ENCODE measurements at places on chromosomes 3 and 15.
A peak's percentile ranks its signal among the peaks of the same experiment; 100 is the strongest.

GRCh38 chr15:35958021-35958420 lies 412.1 kb upstream of the DPH6 start:
- DNase-seq = peak; percentile 84

DNA sequence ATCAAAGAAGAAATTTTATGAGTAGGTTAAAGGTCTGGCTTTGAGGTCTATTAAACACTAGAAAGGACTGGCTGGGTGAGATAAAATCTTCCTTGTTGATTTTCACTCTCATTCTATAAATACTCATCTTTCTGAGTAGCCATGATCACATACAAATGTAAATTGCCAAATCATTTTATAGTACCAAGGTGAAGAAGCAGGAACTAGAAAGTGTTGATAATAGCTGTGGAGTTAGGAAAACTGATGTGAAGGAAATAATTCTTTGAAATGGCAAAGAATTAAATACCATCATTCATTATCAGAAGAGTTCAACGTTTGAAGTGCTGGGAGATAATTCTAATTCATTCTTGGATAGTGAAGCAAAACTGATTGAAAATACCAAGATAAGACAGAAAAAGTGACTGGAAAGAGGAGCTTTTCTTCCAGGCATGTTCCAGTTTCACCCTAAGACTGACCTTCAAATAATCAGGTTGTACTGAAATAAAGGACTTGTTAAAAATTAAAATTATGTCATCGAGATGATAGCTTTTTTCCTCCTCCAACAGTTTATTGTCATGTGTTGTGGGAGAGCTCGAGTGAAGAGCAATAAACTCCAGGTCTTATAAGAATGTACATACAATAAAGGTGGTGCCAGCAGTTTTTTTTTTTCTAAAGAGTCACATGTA lies 17.4 kb downstream of the THBS1 start:
- DNase-seq = no peak

- DNase-seq = no peak
These were observed 51.6 kb upstream of the HEG1 start for GRCh38 chr3:125107363-125107762.

DNA sequence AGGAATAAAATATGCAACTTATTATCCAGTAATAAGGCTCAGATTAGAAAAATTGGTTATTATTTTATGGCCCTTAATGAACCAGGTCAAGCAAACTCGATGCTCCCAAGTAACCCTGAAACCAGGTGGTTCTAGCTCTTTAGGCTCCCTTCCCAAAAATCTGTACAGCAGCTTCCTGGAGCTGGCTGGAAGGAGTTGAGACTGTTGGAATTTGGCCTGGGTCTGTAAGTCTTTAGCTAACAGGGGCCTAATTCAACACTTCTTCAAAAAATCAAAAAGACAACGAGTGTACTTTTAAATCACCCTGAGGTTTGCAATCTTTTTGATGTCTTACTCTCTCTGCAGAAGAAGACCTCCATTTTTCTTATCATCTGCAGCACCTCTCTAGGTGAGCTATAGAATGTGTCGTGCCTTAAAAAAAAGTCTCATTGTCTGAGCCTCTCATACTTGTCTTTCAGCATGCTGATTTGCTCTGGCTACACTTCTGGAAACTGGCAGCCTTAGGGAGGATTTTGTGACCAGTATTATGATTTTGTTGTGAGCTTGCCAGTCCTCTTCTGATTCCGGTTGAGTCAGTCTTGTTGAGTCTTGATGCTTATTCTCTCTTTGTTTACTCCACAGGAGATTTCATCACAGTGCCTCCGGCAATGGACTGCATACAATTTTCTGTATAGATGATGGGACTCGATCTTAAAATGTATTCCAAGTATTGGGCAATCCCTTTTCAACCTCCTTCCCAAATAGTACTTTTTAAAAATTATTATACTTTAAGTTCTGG lies 235.0 kb upstream of the KBTBD8 start:
- no peak for DNase-seq

- no peak for DNase-seq
These were observed 239.3 kb downstream of the CPNE4 start for GRCh38 chr3:131795390-131796090.

DNA sequence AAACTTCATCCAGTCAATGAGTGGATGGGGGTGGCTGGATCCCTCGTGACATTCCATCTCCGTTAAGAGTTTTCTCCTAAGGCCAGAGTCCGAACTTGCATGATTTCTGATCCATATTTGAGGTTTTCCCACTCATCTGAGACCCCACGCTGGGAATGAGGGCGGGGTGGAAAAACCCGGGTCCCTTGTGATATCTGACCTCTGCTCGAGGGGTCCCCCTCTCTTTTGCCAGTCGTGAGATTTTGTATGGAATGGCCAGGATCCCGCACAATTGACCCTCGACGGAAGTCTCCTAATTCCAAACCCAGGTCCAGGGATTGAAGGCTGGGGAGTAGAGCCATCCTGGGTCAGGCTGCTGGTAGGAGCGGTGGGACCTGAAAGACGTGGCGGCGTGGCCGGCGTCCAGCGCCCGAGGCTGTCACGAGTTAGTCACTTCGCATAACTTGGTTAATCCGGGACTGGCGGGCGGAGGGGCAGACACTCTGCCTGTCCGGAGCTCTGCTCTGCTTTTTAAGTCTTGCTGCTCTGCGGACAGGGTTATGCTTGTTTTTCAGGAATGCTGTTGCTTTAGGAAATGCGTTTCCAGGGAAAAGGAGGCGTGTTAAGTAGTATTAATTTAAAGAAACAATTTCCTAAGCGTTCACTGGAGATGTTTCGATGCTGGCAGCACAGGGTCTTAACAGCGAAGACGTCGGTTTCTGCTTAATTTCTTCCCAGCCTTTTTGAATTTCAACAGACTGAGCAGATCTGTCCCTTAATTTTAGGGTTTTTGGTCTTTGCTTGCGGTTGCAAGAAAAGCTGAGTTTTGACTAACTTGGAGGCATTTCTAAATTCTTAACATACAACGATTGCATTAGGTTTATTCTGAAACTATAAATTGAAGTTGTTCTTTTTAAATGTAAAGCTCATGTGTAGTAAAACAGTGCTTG lies 69.7 kb upstream of the LRRFIP2 start:
- DNase-seq = no peak

DNA sequence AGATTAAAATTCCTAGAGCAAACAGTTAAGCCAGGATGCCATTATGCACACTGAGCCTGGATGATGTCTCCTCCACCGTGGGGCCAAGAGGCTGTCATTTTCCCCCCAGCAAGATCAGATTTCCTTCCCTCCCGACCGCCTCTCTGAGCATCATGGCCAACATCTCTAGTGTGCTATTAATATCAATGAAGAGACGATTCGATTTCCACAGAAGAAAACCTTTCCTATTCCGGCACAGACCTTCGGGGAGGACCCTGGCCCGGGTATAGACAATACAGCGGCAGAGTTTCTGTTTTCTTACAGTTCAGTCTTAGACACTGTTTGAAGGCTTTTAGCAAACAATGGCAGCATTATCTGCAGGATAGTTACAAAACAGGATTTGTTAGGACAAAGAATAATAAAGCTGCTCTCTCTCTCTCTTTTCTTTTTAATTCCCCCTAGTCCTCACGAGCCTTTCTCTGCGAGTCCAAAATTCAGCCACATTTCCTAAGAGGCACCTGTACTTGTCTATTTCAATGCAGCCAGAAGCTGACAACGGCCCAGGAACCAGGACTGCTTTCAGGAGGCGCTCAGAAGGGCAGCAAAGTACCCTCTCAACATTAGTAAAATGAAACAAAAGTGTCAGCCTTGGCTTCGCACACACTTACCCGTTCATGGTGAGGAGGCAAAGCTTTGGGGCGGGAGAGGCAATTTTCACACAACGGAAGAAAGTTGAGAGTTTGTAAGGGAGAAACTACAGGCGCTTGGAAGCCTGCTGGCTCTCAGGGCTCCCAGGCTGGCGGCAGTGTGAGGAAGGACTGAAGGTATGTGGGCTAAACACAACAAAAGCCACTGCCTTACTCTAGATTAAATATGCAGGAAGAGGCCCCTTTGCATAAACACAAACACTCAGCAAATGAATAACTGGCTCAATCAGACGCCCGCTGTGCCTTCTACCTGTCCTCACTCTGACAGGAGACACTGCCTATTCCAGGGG lies 278.0 kb downstream of the FOXP1 start:
- no peak for DNase-seq

DNA sequence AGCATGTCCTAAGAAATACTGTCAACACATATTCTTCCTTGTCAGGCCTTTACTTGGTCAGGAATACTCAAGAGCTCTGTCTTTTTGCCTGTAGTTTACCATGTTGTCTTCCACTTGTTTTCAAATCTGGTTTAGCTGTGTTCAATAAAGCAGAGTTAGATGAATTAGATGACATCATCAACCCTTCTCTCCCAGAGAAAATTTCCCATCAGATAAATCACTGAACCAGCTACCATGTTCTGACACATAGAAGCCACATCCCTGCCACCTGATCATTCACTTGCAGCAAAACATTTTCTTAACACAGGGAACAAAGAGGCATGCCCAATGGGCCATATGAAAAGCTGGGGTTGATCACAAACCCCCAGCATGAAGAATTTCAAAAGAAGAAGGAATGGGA lies 42.1 kb downstream of the TERC start:
- DNase-seq = no peak

DNA sequence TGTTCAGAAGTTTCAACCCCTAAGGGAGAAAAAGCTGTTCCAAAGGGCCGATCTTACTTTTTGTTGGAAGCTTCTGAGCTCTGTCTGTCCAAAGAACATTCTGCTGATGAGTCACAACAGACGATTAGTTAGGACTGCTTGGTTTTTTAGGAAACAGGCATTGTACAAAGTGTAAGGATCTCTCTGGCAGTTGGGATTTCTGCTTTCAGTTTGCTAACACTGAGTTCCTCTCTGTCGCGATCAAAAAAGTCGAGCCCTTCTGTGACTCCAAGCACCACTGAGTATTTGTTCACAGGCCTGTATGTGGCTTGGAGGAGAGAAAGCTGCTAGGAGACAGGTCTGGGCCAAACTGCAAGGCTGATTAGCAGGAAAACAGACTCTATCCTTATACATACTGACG lies 91.8 kb upstream of the PFN2 start:
- no peak for DNase-seq

GRCh38 chr3:177811112-177811511 lies 613.8 kb upstream of the TBL1XR1 start:
- no peak for DNase-seq

GRCh38 chr15:36066757-36067156 lies 512.7 kb upstream of the CDIN1 start:
- no peak for DNase-seq

GRCh38 chr3:186950402-186951093 lies 20.2 kb downstream of the ST6GAL1 start:
- DNase-seq = no peak

GRCh38 chr3:175980486-175981090 lies 1121.5 kb downstream of the NAALADL2 start:
- DNase-seq = no peak

GRCh38 chr3:194757647-194758061 lies 72.0 kb downstream of the FAM43A start:
- DNase-seq = no peak
